ENCODE measurements at places on chromosomes 2 and 18.

- no peak for DNase-seq
Measured at GRCh38 chr2:133240491-133241223, 327.6 kb downstream of the NCKAP5 start.

GRCh38 chr2:52844701-52845423 lies 922.7 kb upstream of the CHAC2 start:
- no peak for DNase-seq

DNA sequence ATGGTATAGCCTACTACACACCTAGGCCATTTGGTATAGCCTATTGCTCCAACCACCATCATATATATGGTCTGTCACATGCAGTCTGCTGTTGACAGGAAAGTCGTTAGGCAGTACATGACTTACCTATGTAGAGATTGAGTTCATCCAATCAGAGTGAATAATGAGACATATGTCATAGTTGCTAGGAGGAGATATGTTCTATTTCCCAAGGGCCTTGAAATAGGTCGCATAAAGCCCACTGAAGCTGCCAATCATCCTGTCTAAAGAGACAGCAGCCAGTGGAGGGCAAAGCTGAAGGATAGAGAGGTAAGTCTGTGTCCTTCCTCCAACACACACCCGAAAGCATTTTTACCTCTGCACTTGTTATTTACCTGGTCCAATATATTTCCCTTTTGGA lies 263.4 kb downstream of the PTPRM start:
- no peak for DNase-seq

- DNase-seq: no peak
Measured at GRCh38 chr2:190409616-190410015, 1.5 kb downstream of the MFSD6 start.

- DNase-seq: no peak
Measured at GRCh38 chr18:23301972-23302371, 151.1 kb upstream of the RIOK3 start.

DNA sequence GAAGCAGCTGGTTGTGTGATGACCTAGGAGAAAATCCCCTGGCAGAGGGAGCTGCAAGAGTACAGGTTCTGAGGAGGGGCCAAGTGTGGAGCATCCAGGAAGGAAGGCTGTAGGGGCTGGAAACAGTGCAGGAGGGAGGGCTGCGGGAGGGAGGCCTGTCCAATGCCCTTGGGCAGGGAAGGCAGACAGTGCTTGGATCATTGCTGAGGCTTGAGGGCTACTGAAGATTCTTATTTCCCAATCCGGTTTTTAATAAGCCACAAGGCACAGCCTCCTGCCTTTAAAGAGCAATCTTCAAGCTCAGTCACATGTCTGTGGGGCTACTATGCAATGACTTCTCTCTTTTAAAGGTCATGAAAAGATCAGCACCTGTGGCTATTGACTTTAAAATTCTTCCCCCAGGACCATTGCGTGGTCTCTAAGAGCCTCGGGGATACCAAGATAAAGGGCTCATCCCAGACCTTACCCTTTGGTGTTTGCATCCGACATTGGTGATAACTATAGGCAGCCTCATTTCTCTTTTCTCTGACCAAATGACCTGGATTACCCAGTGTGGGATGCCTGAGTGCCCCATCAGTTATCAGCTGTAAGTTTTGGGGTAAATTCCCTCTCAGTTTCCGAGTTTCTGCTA lies 149.6 kb downstream of the DOCK10 start:
- DNase-seq: no peak

DNA sequence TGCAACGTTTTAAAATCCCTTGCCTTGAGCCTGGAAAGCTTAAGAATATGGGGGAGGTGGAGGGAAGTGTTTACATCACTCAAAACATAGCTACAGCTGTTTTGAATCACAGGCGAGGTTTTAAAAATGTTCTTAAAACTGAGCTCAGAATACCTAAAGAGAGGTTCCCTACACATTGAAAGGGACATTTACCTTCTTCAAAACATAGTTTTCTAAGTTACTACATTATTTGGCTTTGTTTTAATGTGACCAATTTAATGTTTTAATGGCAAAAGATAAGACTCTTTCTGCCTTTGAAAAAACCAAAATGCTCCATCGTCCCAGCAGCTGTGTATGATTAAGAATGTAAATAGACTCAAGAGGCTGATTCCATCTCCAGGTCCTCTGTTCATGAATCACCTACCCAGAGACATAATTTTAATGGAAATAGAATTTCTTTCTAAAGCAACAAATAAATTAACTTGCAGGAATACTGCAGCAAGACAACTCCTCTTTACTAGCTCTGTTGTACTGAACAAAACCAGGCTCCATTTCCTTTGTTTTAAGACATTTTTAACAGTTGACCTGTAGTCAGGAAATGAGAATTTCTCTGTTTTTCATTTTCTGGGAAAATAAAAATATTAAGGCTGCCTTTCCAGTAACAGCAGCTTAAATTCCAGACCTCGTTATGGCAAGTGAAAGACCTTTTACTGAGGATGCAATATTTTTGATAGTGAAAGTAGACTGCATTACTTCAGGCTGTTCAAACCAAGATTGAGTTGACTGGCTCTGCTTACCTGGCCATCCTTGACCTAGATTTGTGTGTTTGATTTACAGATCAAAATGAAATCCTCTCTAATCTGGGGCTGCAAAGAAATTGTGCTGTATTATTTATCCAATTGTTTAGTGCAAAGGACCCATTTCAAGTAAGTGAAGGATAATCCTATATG lies 33.7 kb upstream of the WDR75 start:
- no peak for DNase-seq

- no peak for DNase-seq
Measured at GRCh38 chr2:3009005-3009404, 368.6 kb downstream of the EIPR1 start.

DNA sequence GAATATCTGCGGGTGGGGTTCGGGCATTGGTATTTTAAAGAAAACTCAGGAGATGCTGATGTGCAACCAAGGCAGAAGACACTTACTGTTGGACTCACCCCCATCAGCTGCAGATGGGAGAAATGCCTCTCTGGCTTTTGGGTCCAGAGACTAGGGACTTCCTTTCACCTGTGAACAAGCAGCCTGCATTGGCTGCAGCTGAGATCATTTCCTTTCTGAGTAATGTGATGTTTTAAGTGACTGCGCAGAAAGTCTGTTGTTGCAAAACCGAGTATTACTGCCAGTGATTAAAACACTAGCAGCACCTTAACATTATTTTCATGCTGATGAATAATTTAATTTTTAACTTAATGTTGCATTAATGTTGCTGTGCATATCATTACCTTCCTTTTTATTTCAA lies 143.0 kb downstream of the TSN start:
- DNase-seq: no peak

- DNase-seq: no peak
Measured at GRCh38 chr2:168545439-168546082, 89.5 kb downstream of the CERS6 start.

- no peak for DNase-seq
Measured at GRCh38 chr2:165700531-165700930, 93.5 kb downstream of the GALNT3 start.

- DNase-seq: no peak
Measured at GRCh38 chr2:200185628-200186000, 120.9 kb upstream of the SPATS2L start.

GRCh38 chr2:26052740-26053139 lies 18.9 kb downstream of the RAB10 start:
- no peak for DNase-seq

GRCh38 chr2:14520385-14520945 lies 112.1 kb upstream of the LRATD1 start:
- no peak for DNase-seq

DNA sequence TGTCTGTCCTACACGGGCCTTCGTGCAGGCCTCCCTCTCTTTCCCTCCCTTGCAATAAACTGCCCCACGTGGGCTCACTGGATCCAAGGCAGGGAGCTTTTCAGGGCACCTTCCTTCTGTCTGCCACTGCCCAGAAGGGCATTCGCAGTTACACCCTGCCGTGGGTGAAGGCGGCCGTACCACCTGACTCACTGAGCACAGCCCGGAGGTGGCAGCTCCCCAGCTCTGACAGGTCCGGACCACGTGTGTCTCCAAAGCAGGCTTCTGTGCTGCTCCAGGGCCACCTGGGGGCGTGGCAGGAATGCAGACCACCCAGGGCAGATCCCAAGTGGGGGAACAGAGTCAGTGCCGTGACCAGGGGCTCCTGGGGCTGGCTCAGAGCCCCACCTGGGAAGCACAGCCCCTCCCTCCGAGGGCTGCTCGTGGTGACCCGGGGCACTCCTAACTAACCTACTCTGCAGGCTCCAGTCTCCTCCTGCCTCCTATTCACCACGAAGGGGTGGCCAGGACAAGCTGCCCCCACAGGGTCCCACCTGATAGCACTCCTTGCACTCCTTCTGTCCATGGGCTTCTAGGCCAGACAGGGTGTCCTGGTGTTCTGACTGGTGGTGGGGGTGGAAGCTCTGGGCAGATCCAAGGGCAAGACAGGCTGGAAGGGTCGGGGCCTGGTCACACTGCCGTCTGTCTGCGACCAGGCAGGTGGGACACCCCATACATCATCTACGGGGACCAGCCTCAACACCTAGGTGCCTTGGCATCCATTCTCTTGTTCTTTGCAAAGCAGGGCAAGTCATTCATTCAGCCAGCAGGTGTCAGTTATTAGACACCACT lies 9.7 kb downstream of the SNED1 start:
- no peak for DNase-seq

DNA sequence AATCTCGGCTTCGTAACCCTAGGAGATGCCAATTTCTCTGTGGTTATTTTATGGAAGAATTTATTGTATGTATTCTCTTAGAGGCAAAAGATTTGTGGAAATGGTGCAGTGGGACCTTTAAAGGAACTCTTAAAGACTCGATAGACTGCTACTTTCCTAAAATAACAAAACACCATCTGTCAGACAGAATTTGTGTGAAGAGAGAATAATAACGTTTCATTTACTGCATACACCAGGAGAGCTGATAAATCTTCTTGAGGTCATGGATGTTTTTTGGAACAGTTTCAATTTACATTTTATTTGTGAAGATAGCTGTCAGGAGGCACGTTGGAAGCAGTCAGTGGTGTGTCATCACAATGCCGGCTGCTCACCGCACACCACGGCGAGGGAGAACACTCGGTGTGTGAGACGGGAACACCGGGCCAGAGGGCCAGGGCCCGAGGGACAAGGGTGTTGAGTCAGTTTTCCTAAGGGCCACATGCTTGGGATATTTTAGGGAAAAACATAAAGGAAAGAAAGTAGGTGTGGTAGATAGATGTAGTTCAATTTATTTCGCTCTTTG lies 1681.0 kb upstream of the DDX18 start:
- no peak for DNase-seq

DNA sequence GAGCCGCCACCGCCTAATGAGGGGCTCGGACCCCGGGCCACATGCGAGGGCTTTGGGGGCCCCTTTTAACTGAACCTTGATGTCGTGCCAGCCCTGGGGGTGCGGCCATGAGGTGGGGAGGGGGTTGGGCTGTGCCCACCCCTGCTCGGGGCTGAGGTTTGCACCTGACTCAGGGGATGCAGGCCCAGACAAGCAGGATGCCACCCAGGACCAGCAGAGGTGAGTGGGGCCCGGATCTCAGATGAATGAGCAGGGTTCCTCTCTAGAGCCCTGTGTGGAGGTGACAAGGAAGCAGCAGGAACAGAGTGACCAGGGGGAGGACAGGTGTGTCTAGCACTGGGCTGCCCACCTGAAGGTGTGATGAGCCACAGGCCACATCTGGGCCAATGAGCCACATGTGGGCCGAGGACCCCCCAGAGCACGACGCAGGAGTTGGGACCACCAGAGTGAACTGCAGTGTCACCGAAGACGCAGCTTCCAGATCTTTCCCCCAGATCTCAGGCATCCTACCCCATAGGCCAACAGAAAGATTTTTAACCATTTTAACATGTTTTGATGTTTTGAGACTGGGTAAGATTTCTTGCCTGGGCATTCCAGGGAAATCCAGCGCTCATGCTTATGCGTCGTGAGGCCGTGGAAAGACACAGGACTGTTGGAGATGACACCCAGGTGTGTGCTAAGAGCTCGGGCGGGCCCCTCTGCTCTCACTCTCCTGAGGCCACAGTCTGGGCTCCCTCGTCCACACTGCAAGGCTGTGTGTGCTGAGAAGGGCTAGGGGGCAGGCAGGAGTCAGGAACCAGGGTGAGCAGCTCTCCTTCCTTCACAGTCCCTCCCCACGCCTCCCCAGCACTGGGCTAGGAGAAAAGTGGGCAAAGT lies 73.6 kb downstream of the DDX1 start:
- DNase-seq: no peak

- DNase-seq: no peak
Measured at GRCh38 chr2:64203131-64203857, 59.1 kb upstream of the PELI1 start.

DNA sequence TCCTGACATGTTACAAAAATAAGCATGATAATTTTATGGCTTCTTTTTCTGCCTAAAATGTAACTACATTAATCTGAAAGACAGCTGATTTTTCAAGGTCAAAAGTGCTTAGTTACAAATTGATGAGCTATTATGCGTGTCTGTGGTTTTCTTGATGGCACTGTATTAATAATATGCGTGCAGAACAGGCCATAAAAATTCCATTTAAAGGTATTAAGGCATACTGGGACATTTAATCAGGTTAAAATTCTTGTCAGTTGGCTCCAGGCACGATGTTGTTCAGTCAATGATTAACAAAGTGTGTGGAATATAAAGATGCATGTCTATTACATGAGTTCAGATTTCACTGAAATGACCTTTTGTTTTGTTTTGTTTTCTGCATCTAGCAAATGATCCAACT lies 420.1 kb upstream of the ZNF804A start:
- no peak for DNase-seq

DNA sequence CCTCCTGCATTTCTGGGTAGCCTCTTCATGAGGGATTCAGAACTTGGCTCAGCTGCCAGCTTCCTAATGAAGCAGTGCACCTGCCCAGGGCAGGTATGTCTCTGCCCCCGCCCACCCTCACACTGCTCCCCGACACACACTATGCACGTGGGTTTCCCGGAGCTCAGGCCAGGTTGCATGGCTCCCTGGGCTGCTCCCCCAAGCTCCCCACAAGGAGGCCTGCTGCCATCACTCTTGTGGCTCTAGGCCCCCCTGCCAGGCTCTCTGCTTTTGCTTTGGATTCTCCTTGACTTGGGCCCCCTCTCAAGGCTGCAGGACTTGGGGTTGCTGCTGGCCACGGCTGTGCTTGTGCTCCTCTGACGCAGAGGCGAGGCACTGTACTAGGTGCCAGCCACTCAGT lies 43.6 kb downstream of the ADD2 start:
- no peak for DNase-seq

GRCh38 chr2:74863802-74864248 lies 29.9 kb downstream of the HK2 start:
- no peak for DNase-seq

Data from NCI-H2081 treated with DMSO at 0.1 percent for 48 hours (cell line).